Stimulated activated CD8-positive, alpha-beta memory T cell treated with anti-CD3 and anti-CD28 coated beads, Interleukin-7, amount 100 ng/mL, for 24 hours (primary cell): ENCODE measurements at places on chromosomes 11 and 22.

GRCh38 chr11:105553025-105553424 lies 56.8 kb upstream of the GRIA4 start:
- no peak for DNase-seq

DNA sequence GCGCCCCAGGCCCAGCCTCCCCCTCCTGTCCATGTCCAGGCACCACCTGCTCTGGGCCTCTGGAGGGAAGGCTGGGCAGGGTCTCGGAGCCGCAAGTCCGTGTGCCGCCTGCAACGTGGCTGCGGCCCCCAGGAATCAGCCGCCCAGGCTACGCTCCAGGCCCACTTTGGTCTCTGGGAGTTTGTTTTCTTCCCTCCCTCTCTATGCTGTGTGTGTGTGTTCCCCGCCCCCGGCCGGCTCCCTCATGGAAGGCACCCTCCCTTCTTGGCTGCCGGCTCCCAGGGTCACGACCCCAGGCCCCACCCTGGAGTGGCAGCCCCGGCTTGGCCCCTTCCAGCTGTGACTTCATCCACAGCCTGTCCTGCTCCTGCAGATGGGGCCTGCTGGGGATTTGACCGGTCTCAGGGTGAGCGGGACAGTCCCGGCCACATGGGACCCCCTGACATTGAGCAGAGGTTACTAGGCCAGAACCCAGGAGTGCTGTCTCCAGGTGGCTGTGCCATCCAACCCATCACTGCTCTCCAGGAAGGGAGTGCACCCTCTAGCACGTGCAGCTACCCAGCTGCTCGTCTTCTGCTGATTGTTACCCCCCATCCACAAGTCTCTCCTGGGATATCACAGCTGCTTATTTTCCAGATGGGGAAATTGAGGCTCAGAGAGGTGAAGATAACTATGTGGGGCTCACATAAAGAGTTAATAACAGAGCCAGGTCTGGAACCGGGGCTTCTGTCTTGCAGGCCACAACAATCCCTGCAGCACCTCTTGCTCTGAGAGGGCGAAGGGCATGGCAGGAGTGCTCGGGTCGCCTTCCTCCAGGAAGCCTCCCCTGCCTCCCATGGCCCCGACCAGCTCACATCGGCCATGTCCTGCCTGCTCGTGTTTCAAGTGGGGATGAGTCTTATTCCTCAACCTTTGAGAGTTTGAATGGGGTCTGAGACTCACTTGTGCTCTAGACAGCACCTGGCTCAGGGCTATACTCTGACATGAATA lies 2.8 kb upstream of the LIF start:
- no peak for DNase-seq

- DNase-seq: no peak
Observed at GRCh38 chr11:34194576-34195335, 89.3 kb downstream of the NAT10 start.

DNA sequence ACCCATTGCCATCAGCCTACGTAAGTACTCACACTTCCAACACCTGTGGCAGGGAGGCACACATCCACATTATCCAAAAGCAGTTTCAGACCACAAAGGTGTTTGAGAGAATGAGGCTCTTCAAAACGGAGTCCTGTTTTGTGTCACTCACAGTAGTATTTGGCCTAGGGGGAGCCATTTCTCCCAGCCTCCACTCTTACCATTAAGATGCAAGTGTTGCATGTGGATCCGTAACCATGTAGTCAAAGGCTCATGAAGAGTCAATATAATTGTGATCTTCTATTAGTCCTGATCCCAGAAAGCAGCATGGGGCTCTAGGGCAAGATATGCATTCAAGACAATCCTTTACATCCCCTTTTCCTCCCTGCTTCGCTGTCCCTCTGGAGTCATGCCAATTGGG lies 41.5 kb downstream of the IL10RA start:
- no peak for DNase-seq

DNA sequence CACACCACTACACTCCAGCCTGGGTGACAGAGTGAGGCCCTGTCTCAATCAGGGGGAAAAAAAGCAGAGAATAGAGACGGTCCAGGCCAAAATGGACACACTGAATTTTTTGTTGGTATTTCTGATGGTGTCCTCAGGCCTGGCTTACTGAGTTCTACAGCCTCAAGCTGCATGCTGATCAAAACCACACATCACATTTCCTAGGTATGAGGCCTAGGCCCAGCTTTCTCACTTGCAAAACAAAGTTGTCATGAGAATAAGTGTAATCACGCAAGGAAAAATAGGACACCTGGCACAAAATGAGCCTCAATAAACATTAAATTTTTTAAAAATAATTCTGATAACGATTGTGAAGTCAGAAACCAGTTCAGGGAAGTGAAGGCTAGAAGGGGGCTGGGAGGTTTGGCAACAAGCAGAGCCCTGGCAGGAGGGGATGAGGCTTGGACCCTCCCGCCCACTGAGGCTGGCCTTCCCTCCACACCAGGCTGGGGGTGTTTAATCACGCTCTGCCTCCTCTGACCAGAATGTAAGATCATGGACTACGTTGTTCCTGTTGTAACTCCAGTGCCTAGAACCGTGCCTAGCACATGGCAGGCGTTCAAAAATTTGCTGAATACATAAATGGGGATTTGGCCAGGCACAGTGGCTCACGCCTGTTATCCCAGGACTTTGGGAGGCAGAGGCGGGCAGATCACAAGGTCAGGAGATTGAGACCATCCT lies 18.1 kb downstream of the PACSIN2 start:
- no peak for DNase-seq

DNA sequence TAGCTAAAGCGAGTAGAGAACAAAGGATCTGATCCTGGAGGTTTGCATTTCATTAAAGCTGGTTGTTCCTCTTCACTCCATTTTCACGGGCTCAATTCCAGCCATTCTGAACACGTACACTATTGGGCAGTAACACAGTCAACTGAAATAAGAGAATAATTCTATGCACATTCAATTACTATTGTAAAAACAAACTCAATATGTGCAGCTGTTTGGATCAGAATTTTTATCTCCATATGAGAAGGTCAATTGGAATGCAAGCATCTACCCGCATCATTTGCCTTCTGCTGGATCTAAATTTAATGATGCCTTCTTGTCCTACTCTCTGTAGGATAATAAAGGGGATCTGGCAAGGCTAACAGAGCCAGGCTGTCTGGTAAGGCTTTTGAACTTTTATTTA lies 562.8 kb upstream of the CCDC179 start:
- DNase-seq: no peak

DNA sequence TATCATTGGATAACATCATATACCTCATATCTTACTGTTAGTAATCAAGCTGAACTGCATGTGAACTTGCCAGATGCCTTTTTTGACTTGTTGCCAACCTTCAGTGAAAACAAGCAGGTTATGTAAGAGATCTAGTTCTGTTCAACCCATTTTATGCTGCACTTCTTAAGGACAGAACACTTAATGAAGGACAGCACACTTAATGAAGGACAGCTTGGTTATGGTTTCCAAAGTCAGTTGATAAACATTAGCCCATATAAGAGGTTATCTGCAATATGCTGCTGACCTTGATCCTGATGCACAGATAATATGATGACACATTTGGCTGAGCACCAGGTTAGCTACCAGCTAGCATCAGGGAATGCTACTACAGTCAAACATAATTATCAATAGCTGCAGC lies 358.7 kb upstream of the PDGFD start:
- DNase-seq: no peak

GRCh38 chr11:117816151-117816741 lies 8.3 kb downstream of the FXYD2 start:
- DNase-seq: no peak

- no peak for DNase-seq
Observed at GRCh38 chr11:132814410-132814809, 717.9 kb downstream of the OPCML start.

DNA sequence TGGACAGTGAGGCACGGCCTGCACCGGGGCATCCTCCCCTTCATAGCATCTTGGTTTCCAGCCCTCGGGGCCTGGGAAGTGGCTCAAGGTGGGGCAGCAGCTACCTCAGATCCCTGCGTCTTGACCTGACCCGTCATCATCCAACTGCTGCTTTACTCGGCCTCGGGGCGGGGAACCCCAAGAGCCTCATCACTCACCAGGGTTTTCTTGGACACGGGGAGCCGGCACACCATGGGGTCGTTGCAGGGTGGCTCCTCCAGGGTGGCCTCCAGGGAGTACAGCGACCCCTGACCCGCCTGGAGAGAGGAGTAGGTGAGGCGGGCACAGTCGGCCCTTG lies 651 bp downstream of the CTSF start:
- no peak for DNase-seq

DNA sequence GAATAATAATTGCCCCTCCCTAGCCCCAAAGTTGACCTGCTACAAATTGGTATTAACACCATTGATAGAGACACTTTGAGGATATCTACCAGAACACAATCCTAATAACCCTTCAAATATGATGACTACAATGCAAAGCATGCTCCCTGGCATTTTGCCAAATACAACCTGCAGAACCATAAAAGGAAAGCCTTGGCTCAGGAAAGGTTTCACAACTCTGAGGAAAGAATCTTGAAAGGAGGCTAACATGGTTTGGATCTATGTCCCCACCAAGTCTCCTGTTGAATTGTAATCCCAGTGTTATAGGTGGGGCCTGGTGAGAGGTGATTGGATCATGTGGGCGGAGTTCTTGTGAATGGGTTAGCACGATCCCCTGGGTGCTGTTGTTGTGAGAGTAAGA lies 140.4 kb upstream of the ARHGAP42 start:
- DNase-seq: no peak

DNA sequence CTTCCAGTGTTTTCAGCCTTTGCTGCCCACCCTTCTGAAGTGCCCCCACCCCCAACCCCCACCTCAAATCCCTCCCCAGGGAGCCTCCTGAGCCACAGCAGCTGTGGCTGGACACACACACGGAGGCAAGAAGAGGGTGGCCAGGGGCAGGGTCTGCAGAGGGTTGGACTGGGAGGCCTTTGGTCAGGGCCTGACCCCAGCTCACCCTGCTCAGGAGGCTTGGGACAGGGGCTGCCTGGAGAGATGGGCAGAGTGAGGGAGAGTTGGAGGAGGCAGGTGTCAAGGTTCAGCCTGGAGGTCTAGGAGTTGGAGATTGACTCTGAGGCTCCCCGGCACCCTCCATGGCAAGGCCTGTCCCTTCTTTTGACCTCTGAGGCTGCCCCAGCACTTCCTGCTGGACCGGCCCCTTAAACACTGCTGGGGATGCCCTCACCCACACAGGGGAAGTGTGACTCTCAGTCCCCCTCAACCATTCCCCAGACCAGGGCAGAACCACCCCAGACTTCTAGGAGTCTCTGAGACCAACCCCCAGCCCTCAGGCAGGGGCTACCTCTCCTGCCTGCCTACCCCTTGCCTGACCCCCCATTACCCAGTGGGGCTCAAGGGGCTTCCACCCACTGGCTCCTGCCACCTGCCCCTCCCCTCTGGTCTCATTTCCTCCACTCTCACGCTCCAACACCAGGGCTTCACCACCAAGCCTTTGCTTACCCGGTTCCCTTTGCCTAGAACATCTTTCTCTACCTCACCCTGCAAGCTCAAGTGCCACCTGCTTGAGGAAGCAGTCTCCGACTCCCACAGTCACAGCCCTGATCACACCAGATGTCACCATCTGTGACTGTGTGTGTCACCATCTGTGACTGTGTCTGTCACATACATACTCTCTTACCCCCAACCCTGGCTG lies 8.6 kb downstream of the ARAP1 start:
- DNase-seq: no peak

- DNase-seq: no peak
Observed at GRCh38 chr11:4180441-4181183, 86.0 kb downstream of the RRM1 start.

GRCh38 chr11:111882202-111882601 lies 2.9 kb downstream of the CFAP68 start:
- DNase-seq: no peak

DNA sequence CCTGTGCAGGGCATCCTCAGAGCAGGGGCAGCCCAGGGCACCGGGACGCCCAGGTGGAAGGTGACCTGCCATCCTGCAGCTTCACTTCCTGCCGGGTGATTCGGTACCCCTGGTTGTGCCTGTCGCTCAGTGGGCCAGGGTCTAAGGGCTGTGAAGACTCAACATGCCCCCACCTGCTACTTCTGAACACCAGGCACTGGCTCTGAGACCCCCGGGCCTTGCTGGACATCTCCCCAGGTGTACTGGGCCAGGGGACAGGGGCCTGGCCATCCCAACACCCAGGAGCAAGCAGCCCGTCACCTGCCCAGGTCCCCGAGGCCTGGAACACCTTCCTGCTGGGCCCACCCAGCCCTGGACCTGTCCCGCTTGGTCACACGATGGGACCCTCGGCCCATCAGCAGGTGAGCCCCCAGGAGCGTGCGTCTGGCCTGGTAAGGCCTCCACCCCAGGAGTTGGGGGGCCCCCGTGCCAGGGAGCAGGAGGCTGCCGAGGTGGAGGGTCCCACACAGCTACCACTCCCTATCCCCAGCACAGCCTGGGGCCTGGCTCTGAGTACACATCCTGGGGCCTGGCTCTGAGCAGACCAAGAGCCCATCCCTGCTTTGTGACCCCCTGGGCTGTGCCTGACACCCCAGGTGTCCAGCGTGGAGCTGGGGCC lies 3.9 kb upstream of the MUC5B start:
- no peak for DNase-seq

DNA sequence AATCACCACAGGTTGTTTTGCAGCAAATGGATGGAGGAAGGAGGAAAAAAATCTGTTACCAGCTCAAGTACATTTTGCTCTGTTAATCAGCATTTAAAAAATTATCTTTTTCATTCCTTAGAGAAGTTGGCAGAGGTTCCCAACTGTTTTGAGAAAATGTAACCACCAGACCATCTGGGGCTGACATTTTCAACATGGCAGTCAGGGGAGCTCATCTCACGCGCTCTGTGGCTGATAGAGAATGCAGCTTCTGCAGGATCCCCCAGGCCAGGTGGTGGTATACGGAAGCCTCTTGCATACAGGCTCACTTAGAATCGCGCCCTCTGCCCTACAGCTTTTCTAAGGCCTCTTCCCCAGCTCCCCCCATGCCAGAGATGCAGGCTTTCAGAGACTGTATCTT lies 68.0 kb upstream of the OPCML start:
- no peak for DNase-seq

- no peak for DNase-seq
Observed at GRCh38 chr11:2298131-2298794, 3.5 kb downstream of the C11orf21 start.

- DNase-seq: no peak
Observed at GRCh38 chr11:27699242-27699925, 871 bp downstream of the BDNF start.

- no peak for DNase-seq
Observed at GRCh38 chr11:86370922-86371594, 3.6 kb upstream of the CCDC81 start.

DNA sequence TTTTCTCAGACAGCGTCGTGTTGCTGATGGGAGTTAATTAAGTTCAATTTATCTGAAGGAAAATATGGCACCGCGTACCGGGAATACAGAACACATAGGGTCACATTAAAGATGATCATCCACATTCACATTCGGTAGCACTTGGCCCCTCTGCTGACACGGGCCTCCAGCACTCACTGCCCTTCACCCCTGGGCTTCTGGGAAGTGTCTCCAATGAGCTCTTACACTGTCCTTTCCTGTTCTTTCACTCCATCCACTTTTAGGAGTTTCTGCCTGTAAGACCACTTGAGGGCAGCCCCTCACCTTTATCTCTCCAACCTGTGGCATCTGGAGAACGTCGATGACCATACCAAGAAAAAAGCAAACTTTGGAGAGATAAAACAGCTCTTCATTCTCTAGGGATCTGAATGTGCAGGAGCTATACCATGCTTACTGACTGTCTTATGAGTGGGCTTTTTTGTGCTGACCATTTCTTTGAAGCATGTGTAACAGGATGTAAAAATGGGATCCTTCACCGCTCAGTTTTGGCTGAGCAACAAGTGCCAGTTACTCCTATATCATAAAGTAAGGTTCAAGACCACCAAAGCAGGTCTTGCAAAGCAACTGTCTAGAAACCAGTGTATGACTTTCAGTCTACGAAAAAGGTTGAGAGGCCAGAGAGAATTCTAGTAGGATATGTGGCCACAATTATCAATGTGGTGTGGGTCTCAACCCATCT lies 1.1 kb upstream of the SERGEF start:
- DNase-seq: no peak
